ENCODE measurements at places on chromosomes 12 and 14.

- no peak for DNase-seq
Measured at GRCh38 chr12:6626654-6627283, 9.0 kb downstream of the LPAR5 start.

- DNase-seq, result no peak
Measured at GRCh38 chr14:99179506-99179905, 92.5 kb downstream of the BCL11B start.

- no peak for DNase-seq
Measured at GRCh38 chr14:35741345-35742031, 67.6 kb downstream of the RALGAPA1 start.

DNA sequence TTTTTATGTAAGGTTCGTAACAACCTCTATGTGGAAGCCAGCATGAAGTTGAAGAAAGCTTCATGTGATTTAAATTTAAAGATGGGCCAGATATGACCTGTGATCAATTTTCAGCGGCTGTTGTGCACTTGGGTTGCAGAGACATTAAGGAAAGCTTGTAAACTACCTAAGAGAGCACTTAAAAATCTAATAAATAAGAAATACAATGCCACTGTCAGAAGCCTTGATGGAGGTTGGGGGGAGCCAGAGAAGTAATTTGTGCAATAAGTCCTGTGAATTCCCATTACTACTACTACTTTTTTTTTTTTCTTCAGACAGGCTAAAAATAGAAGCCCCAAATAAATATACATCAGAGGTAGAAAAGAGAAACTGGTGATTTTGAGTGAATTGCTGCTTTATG is 30.3 kb upstream of the SLC24A4 start:
- no peak for DNase-seq

GRCh38 chr12:68844788-68845695 is 37.1 kb downstream of the MDM2 start:
- no peak for DNase-seq

GRCh38 chr12:47360771-47361388 is 281.1 kb upstream of the AMIGO2 start:
- peak; percentile 15 for DNase-seq

- no peak for DNase-seq
Measured at GRCh38 chr12:4203772-4204376, 69.7 kb upstream of the CCND2 start.

DNA sequence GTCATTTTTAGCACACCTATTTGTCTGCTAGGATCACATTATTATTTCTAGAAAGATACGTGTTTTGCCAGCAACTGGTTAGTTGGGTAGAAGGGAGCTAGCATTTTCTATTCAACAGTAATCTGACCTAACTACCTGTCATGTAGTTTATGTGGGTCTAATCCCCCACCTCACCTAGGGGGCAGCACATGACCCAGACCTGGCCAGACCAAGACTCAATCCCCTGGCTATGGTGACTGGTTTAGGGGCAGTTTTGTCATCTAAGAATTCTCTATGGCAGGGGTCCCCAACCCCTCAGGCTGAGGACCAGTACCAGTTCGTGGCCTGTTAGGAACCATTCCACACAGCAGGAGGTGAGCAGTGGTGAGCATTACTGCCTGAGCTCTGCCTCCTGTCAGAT is 29.5 kb upstream of the EVL start:
- DNase-seq, result no peak

DNA sequence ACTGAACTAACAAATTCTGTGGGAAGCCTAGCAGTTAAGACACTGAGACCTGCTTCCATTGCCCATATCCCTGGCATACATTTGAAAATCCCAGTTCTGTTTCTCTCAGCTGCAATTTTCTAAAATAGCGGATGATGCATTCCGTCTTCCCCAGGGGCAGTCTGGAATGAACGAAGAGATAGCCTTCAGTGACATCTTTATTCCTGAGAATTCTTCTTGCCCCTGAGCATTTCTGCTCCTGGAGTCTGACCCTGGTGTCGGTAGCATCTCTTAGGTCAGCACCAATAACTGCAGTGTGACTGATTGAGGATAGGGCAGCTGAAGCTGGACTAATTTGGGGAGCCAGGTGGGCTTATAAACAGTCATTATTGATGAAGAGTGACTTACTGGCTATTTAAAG is 552.5 kb downstream of the DIO2 start:
- no peak for DNase-seq

- no peak for DNase-seq
Measured at GRCh38 chr14:104595911-104596450, 8.6 kb downstream of the TMEM179 start.

GRCh38 chr14:75807667-75808360 is 146.8 kb downstream of the TTLL5 start:
- DNase-seq, result no peak

DNA sequence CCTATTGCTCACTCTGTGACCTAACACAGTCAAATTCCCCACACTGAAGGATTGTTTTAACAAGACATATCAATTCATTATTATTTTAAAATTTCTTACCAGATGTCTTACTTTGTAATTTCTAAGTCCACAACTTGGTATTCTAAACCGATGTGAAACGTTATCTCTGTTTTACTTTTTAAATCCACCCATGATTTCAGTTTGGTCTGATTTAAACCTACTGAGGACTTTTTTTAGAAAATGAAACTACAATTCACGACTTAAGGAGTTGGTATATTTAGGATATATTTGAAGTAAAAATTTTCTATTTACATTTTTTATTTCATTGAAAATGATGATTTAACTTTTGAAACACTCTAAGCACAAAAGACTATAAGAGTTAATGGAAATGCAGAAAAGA is 35.1 kb upstream of the GRIP1 start:
- DNase-seq, result no peak

GRCh38 chr12:3743803-3744202 is 9.1 kb downstream of the CRACR2A start:
- no peak for DNase-seq

GRCh38 chr12:9977916-9978315 is 6.7 kb downstream of the CLEC12A start:
- DNase-seq, result no peak

GRCh38 chr14:41899416-41899815 is 292.7 kb downstream of the LRFN5 start:
- DNase-seq, result peak; percentile 19

DNA sequence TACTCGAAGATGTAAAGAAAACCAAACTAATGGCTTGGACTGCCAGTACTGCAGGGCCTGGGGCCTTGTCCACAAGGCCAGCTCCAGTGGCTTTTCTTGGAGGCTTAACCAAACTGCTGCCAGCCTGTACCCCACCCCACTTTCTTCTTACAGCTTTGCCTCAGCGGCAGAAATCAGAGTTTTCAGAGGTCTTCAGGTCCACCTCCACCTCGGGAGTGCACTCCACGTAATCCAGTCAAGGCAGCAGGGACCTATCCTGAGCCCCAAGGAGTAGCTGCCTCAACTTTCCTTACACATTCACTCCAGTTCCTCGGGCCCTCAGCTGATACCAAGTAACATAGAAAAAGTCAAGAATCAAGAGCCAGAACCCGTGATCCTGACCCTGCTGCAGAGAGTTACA is 19.6 kb downstream of the PRMT8 start:
- DNase-seq, result no peak

DNA sequence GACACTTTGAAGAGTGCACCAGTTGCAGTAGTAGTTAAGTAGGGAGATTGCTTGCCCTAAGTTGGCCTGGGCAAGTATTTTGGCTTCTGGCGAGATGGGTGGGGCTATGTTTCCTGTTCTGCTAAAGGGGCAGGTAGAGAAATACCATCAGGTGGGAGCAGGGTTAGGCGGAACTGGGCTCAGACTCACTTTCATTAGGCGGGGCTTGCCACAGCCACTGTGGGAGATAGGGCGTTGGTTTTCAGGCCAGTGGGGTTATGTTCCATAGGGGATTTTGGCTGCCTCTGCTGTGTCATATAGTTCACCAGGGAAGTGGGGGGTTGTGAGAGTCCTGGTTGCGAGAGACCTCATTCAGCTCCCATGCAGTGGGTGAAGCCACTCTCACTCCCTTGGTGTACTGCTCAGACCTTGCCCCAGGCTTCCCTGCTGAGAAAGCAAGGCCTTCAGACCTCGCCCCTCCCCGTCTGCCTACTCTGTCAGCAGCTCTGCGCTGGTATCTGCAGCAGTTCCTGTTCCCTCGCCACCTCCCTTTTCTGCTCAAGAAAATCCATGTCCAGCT is 43.3 kb downstream of the AEBP2 start:
- DNase-seq, result peak; percentile 30

GRCh38 chr14:101195309-101195901 is 291.9 kb upstream of the RTL1 start:
- no peak for DNase-seq

GRCh38 chr12:102992720-102993119 is 35.2 kb downstream of the ASCL1 start:
- DNase-seq, result no peak

DNA sequence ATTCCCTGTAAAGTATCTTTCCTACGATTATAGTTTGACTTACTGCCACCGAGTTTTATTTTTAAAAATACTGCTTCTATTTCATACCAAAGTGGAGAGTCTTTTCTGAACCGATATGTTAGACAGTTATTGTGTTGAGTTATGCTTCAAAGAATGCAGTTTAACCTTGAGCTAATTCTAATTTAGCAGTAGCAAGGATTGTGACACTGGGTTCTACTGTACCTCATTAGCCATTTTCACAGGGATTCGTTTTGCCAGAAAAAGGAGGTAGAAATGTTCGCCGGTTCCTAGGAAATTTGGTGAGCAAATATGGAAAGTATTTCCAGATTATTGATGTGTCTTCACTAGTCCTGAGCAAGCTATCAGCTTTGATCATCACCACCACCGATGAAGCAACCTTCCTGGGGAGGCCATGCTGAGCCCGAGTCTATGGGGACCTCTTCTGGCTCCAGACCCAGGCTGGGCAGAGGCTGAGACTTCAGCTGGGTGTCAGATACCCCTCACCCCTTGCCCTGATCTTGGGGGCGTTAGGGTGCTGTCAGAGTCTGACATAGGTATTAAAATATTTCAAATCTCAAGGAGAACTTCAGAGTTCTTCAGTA is 13.6 kb downstream of the GLRX5 start:
- DNase-seq, result no peak

- no peak for DNase-seq
Measured at GRCh38 chr14:70555890-70556289, 21.1 kb upstream of the ADAM20 start.

DNA sequence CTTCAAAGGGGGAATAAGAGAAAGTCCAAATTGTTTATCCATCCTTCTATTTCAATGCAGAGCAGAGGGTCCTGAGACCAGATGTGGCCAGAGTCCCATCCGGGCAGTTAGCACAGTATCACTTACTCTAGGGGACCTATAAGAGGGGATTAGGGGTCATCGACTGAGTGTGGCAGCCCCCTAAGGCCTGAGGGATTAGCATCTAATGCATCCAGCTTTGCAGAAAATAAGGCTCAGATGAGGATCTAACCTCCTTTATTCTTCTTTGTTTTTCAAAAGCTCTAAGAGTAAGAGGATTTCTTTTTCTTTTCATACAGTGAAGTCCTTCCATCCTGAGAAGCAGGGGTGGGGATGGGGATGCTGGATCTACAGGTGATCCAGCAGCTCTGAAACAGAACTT is 43.5 kb downstream of the NEUROD4 start:
- DNase-seq, result no peak

GRCh38 chr12:14442221-14442881 is 76.9 kb downstream of the ATF7IP start:
- DNase-seq, result no peak

- no peak for DNase-seq
Measured at GRCh38 chr14:94816113-94816512, 46.2 kb upstream of the GSC start.

DNA sequence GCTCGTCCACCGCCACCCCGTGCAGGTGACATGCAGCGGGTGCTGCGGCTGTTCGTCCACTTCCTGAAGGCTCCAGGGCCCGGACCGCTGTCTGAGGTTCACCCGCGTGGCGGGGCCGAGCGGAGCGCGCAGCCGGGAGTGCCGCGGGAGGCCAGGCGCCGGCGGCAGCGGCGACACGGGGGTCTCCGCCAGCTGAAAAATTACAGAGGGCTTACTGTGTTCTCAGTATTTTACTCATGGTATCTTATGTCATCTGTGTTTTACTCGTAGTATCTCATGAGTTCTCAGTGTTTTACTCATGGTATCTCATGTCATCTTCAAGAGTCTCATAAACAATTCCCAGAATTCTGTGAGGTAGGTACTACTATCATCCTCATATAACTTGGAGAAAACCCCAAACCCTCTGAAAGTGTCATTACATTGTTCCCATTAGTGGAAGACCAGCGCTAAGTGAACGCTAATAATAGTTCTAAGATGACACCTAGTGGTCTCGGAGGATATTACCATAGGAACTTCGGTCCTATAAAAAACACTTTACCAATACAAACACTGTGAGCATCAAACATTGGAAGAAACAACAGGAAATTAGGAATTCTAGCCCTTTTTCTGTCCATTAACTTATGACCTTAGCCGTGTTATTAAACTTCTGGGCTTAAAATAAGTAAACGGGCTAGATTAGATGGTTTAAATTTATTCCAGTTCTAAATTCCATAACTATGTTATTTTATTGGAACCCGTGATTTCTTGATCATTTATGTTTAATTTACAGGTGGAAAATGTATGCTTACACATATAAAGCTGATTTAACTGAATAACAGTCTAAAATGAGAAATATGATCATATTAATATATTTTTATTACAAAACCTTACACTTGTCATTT is 32.4 kb downstream of the AK7 start:
- peak; percentile 76 for DNase-seq

DNA sequence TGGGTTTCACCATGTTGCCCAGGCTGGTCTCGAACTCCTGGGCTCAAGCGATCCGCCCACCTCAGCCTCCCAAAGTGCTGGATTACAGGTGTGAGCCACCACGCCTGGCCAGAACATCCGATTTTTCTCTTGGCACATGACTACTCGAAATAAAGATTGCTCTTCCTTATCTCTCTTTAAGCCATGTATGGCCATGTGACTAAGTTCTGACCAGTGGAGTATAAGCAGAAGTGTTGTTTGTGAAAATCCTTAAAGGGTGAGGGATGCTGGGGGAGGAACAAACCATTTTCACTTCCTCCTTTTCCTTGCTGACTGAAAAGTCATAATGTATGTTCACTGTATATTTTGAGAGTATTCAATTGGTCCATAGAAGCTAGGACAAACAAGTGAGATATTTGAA is 50.7 kb upstream of the ATF7IP start:
- no peak for DNase-seq

DNA sequence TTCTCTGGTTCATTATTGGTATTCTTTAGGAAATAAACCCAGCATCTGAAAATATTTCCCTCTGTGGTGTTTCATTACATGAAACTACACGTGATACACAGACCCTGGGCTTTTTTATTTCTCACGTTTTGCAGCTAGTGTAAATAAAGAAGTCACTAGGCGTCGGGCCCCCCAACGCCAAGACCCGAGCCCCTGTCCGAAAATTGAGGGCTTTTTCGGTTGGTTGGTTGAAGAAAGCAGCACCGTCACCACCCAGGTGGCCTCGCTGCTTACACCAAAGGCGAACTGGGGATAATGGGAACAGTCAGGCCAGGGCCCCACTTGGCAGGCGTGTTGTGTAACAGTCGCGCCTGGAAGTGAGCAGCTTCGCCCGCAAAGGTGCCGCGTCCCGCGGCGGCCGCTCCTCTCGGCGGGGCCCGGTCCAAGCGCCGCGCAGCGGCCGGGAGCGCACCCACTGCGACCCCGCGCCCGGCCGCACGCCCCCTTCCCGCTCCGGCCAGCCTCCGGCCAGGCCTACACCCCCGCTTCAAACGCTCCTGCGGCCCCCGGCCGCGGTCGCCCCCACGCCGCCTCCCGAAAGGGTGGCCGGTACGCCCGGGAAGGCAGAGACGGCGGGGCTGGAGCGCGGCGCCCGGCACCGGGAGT is 1.2 kb downstream of the DUSP16 start:
- DNase-seq, result peak; percentile 74
